Stimulated activated CD8-positive, alpha-beta memory T cell treated with anti-CD3 and anti-CD28 coated beads, Interleukin-4, amount 100 ng/mL, for 48 hours (primary cell): ENCODE measurements at places on chromosomes 6 and 20.

DNA sequence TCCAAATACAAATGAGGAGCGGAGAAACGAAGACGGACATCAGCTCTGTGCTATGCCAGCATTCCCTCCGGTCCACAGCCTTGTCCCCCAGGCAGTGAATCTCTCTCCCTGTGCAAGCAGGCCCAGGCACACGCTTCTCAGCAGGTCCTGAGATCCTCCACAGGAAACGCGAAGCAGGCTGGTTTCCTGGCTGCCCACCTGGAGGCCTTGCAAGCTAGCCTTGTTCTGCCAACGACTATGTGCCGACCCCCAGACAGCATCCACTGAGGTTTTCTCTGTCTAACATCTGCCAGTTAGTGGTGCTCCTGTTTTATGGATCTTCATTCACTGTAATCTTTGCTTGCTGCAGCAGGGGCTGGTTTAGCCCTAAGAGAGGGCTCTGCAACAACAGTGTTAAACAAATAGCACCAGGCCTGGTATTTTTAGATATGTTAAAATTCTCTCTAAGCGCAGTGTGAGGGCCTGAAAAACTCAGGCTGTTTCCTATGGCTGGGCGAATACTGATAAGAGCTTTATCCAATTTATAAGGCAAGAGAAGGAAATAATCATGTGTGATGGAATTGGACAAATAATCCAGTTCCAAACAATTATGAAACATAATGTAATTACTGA is 386.0 kb upstream of the ARID1B start:
- DNase-seq: no peak

- DNase-seq: no peak
These were observed 125.9 kb downstream of the FYN start for GRCh38 chr6:111747396-111747795.

DNA sequence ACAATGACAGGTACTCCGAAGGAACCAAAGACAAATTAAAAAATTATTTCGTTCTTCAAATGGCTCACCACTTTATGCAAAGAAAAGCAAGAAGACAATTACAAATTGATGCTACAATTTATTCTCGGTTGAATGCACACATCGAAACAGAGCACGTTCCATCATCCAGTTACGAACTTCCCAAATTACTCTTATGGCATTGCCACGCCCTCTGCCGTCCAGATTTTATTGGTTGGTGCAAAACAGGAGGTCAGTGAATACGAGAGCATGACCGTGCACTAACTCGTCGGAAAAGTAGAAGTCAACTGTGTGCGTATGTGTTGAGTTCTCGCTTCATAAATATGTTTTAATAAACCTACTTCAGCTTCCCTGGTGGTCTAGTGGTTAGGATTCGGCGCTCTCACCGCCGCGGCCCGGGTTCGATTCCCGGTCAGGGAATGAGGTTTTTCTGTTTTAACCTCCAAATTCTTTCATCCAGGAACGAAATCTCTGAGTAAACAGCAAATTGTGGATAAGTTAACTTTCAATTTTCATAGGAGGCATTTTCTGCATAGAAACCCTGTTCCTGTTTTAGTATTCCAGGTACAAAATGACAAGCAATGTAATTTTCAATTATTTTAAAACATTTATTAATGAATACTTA is 23.2 kb downstream of the ZNF311 start:
- DNase-seq: peak; percentile 87

DNA sequence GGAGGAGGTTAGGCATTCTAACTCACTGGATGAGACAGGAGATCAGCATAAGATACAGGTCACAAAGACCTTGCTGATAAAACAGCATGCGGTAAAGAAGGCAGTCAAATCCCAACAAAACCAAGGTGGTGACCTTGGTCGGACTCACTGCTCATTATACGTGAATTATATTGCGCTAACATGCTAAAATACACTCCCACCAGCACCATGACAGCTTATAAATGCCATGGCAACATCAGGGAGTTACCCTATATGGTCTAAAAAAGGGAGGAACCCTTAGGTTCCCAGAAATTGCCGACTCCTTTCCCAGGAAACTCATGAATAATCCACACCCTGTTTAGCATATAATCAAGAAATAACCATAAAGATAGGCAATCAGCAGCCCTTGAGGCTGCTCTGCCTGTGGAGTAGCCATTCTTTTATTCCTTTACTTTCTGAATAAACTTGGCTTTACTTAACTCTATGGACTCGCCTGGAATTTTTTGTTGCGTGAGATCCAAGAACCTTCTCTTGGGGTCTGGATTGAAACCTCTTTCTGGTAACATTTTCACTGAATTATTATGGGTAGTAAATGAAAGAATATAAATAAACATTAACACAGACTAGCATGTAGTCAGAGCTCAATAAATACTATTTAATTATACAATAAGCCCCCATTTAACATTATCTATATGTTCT is 3.0 kb upstream of the LAMA4 start:
- DNase-seq: no peak

DNA sequence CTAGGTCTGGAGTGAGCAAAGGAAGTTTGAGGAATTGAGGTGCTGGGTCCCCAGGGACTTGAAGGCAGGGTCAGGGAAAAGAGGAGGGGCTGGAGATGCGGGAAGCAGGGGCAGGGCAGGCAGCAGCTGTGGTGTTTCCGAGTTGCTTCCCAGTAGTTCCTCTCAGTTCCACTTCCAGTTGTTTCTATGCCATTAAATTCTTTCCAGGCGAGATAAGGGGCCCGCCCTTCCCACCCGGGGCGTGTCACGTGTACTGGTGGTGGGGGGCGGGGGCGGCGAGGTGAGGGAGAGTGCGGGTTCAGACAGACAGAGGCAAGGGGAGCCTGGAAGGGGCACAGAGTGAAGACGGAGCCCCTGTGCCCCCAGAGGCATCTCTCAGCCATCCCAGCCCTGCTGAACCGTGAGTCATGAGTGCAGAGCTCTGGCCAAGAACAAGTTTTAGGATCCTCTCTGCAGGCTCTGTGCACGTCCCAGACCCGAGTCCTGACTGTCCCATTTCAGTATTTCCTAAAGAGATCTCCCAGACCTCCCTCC is 977 bp downstream of the TNXB start:
- no peak for DNase-seq

DNA sequence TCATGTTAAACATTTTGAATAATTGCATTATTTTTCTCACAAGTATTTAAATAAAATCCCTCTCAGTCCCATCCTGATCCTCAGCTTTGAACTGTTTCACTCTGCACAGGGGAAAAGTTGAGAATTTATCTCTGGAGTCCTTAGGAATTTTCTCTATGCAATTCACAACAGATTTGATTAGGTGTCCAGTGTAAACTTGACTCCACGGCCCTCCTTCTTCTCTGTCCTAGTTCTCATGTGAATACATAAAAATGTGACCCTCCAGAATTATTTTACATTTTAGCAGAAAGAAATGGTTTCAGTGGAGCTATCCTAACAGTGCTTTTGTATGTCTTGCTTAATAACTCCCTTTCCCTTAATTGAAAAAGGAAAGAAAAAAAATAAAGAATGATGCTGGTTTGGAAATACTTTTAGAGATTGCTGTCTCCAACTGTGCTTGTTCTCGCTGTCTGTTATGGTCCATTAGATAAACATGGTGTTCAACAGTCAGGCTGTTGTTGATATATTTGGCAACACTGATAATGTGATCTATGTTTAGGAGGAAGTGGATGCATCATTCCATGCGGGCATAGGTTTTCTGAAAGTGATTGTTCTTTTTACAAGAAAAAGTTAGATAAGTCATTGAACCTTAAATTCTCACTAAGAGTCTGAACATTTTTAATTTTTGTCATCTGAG is 599.4 kb upstream of the CITED2 start:
- no peak for DNase-seq

- no peak for DNase-seq
These were observed 10.6 kb upstream of the TGM3 start for GRCh38 chr20:2285193-2285592.

- no peak for DNase-seq
These were observed 35.1 kb upstream of the SALL4 start for GRCh38 chr20:51837436-51837835.

- DNase-seq: no peak
These were observed 909 bp downstream of the DNAAF9 start for GRCh38 chr20:3406481-3407039.

DNA sequence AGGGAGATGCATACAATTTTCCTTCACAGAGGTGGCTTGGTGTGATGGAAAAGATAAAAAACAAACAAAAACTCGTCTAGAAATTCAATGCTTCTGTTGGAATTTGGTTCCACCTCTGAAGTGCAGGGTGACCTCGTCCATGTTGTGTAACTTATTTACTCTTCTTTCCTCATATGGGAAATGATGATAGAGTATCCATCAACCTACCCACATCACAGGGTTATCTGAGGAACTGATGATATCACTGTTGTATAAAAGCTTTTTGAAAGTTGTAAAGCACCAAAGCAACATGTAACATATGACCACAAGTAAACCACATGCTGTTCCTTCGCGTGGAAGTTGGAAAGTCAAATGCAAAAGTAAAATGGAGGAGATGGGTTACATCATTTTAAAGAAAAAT is 212.0 kb upstream of the SGK1 start:
- no peak for DNase-seq

- DNase-seq: peak; percentile 65
These were observed 1.9 kb upstream of the TRIM38 start for GRCh38 chr6:25960734-25961133.

- no peak for DNase-seq
These were observed 41.4 kb downstream of the TRMT6 start for GRCh38 chr20:5908981-5909380.

DNA sequence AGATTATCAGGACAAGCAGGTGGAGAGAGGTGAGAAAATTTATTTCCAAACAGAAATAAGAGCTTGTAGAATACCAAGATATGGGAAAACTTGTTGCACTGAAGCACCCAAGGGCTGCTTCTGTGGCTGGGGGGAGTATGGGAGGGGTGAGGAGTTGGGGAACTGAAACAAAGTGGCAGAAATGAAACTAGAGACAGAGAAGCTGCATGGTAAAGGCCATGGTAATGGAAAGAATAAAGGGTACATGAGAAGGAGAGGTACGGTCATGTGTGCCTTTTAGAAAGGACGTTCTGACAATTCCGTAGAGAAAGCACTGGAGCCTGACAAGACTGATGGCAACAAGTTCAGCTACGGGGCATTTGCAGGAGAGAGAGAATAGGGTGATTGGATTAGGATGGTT is 51.6 kb upstream of the RIN2 start:
- no peak for DNase-seq

- DNase-seq: no peak
These were observed 27.8 kb downstream of the ERMARD start for GRCh38 chr6:169779092-169779815.

DNA sequence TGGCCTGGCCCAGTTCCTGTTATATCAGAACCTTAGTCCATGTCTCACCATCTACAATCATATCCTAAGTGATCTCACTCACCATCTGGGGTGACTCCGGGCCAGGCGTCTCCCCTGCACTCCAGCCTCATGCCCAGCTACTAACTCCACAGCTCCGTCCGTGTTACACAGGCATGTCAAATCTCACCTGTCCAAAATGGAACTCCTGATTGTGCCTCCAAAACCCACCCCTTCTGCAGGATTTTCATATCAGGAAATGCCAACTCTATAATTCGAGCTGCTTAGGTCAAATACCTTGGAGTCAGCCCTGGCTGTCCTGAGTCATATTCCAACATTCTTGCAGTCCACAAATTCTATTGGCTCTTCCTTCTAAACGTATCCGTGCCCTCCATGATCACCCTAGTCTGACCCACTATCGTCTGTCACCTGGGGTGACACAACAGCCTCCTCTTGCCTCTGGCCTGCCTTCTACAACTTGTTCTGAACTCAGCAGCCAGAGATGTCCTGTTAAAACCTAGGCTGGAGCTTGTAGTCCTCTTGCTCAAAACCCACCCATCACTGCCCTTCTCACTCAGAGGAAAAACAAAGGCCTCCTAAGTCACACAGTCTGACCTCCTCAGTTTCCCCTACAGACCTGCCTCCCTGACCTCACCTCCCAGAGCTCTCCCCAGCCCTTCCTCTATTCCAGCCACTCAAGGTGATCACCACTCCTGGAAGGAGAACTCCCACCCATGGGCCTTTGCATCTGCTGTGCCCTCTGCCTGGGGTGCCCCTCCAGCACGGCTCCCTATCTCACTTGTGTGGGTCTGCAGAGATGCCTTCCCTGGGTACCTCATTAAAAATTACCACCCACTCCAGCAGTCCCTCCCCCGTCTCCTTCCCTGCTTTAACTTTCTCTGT is 85.3 kb upstream of the SIRPA start:
- no peak for DNase-seq

DNA sequence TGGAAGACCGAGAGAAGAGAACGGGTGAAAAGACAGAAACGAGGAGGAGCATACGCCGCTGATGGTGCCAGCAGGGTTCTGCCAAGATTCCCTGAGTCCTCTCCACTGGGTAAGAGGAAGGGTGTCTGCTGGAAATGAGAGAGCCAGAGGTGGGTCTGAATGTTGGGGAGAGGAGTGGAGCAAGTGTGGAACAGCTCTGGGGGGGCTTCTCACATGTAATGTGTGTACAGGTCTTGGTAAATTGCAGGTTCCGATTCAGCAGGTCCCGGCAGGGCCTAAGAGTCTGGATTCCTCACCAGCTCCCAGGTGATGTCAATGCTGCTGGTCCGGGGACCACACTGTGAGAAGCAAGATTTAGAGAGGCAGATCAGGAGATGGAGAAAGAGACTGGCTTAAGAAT is 1.5 kb upstream of the EBF4 start:
- no peak for DNase-seq

- no peak for DNase-seq
These were observed 59.3 kb downstream of the CDC5L start for GRCh38 chr6:44446626-44447300.

DNA sequence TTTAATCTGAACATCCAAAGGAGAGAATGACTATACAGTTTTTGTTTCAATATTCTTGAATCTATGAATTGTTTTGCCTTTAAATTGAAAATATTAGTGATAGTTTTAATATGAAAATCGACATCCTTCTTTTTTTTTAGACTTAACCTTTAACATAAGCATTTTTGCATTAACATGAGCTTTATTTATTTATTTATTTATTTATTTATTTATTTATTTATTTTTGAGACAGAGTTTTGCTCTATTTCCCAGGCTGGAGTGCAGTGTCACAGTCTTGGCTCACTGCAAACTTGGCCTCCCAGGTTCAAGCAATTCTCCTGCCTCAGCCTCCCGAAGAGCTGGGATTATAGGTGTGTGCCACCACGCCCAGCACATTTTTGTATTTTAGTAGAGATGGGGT is 27.6 kb downstream of the GJA1 start:
- no peak for DNase-seq

- no peak for DNase-seq
These were observed 167.7 kb downstream of the SIM1 start for GRCh38 chr6:100296810-100297544.

- no peak for DNase-seq
These were observed 369.9 kb downstream of the BTBD3 start for GRCh38 chr20:12287575-12287974.

GRCh38 chr6:151018046-151018445 is 152.5 kb downstream of the MTHFD1L start:
- no peak for DNase-seq

DNA sequence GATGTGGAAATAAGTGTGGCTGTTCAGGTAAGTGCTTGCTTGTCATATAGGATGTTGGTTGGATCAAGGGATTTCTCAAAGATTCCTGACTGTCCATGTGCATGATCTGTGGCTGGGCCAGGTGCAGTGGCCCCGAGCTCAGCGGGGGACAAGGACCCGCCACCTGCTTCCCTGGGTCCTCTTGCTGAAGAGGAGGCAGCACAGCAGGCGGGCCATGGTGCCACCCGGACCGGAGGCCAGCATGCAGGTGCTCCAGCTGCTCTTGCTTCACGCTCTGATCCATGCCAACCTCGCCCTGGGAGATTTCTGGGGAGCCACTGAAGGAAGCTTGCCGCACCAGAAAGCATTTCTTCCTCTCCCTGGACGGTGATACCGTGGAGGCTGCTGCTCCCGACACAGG is 173.8 kb downstream of the HIVEP2 start:
- no peak for DNase-seq
